ENCODE measurements at places on chromosomes 7 and 10.

- DNase-seq: no peak
These were observed 5.7 kb upstream of the ZYX start for GRCh38 chr7:143375298-143376034.

GRCh38 chr7:116249969-116250553 lies 39.7 kb downstream of the TES start:
- no peak for DNase-seq

DNA sequence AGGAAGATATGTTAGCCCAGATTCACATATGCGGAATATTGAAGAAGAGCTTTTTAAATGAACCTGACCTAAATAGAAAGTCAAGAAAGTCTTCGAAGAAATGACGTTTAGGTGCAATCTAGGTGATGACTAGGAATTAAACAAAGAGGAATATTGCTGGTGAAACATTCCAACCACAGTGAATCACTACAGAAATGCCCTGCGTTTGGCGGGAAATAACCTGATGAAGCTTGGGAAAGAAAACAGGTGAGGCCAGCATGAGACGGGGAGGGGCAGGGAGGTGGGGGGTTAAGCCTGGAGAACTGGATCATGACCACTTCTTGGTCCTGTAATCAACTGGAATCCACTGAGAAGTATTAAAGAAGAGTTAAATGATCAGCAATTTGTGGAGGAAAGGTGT lies 299.4 kb upstream of the VSTM2A start:
- no peak for DNase-seq

GRCh38 chr10:119367841-119368549 lies 160.6 kb downstream of the GRK5 start:
- no peak for DNase-seq

- DNase-seq: no peak
These were observed 17.4 kb upstream of the ATOH7 start for GRCh38 chr10:68249297-68249696.

GRCh38 chr7:126570845-126571244 lies 681.9 kb downstream of the GRM8 start:
- DNase-seq: no peak

- no peak for DNase-seq
These were observed 129.8 kb downstream of the FRMD4A start for GRCh38 chr10:14200698-14201544.

GRCh38 chr10:110966146-110966545 lies 46.7 kb downstream of the SHOC2 start:
- no peak for DNase-seq

GRCh38 chr7:132394283-132395198 lies 181.7 kb downstream of the PLXNA4 start:
- DNase-seq: no peak

DNA sequence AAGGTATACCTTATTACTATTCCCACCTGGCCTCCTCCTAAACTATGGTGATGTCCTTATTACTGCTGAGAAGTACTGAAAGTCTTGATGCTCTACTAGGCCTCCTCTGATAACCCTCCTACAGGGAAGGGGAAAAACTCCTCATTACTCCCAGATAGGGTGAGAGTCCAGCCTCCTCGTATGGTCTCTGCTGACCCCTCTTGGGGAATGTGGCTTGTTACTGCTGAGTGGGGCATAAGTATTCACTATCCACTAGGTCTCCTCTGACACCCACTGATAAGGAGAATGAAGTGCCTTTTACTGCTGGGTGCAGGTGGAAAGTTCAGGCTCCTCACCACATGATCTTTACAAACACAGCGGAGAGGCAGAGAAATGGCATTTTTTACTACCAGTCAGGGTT lies 222.9 kb downstream of the CHRM2 start:
- DNase-seq: no peak

DNA sequence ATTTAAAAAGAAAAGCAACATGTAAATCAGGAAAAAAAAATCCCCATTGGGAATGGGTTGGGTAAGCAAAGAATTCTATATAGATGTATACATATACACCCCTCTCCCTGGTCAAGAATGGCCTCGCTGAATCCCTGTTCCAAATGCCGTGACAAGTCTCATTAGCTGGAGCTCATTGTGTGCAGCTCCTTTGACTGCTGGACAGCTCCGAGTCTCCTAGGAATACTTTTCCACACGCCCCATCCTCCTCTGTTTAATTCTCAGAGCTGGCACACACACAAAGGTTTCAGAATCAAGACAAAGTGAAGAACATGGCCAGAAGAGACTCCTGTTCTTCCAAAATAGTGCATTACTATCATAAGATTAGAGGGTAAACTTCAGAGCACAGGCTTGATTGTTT lies 130.9 kb upstream of the MKLN1 start:
- no peak for DNase-seq

DNA sequence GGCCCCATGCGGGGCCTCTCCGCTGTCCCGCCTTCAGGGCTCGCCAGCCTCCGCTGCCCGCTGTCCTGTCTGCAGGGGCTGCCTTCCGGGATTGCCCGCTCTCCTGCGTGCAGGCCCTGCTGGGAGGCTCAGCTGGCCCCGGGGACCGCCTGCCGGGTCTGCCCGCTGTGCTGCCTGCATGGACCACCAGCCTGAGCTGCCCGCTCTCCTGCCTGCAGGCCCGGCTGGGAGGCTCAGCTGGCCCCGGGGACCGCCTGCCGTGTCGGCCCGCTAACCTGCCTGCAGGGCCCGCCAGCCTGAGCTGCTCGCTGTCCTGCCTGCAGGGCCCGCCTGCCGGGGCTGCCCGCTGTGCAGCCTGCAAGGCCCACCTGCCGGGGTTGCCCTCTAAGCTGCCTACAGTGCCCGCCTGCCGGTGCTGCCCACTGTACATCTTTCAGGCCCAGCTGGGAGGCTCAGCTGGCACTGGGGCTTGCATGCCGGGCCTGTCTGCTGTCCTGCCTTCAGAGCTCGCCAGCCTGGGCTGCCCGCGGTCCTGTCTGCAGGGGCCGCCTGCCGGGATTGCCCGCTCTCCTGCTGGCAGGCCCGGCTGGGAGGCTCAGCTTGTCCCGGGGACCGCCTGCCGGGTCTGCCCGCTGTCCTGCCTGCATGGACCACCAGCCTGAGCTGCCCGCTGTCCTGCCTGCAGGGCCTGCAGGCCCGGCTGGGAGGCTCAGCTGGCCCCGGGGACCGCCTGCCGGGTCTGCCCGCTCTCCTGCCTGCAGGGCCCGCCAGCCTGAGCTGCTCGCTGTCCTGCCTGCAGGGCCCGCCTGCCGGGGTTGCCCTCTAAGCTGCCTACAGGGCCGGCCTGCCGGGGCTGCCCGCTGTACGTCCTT lies 165.1 kb downstream of the GLRX3 start:
- no peak for DNase-seq

GRCh38 chr10:109977382-109977806 lies 30.4 kb upstream of the ADD3 start:
- DNase-seq: no peak

Data from anterior cingulate cortex (tissue), 58 donors.